ENCODE measurements at places on chromosomes 2 and 18.

GRCh38 chr2:61670591-61671501 is 132.7 kb upstream of the XPO1 start:
- H3K4me1 ChIP-seq, result peaks cover 24% of the 10 kb centered on the region
- peaks cover 12% of the 10 kb centered on the region for H3K36me3 ChIP-seq
- peak overlapping the region; percentile 96 for H3K27ac ChIP-seq
- H3K27me3 ChIP-seq, result peaks cover 3% of the 10 kb centered on the region
- H3K4me3 ChIP-seq, result peak overlapping the region; percentile 85
- DNase-seq, result peak; percentile 36

DNA sequence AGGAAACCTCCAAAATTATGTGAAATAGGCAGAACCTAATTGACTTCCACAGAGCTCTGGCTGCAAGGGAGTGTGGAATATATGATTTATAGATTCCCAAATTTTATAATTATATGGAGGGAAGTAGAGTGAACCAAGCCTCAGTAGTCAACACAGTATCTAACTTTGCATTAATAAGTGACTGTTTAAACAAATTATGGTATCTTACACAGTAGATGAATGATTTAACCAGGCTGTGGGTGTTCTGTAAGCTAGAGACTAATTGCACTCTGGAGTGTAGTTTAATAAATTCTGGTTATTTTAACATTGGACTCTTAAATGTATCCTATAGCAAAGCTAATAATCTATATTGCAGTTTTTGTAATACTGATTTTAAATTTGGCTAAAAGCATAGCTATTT is 183.5 kb downstream of the KIAA1328 start:
- H3K27me3 ChIP-seq, result no peaks in the 10 kb centered on the region
- DNase-seq, result no peak
- H3K4me1 ChIP-seq, result no peaks in the 10 kb centered on the region
- no peak overlapping the region for H3K27ac ChIP-seq

- H3K4me3 ChIP-seq, result no peak overlapping the region
- DNase-seq, result no peak
- H3K4me1 ChIP-seq, result no peaks in the 10 kb centered on the region
- no peaks in the 10 kb centered on the region for H3K27me3 ChIP-seq
- no peak overlapping the region for H3K27ac ChIP-seq
Observed at GRCh38 chr2:194494401-194494800, 1162.6 kb upstream of the SLC39A10 start.

DNA sequence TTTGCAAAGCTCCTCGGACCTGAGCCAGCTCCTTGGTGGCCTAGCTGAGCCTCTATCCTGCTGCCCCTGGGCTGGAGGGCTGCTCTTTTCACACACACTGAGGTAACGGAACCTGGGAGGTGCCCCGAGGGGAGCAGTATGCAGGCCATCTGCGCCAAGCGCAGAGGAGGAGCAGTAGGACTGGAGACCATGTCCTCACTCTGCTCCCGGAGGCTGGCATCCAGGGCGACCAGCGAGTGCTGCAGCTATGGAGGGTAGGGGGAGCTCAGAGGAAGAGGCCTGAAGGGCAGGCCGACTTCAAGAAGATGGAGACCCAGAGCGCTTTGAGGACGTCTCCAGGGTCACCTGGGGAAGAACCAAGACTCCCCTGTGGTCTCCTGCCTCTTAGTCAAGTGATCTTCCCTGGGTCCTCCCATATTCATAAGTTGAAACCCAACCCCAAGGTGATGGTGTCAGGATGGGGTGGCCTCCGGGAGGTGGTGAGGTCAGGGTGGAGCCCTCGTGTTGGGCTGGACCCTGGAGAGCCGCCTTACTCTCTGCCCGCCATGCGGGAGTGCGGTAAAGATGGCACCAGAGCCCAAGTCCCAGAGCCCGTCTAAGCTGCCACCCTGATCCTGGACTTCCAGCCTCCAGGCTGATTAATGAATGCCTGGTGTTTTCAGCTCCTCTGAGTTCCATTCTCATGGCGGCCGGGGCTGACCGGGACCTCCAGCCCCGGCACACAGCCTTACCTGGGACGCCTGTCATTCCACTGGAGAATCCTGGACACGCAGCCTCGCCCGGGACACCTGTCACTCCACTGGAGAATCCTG is 160.7 kb downstream of the NDUFA10 start:
- H3K27me3 ChIP-seq, result peaks cover 5% of the 10 kb centered on the region
- no peaks in the 10 kb centered on the region for H3K36me3 ChIP-seq
- no peak overlapping the region for H3K27ac ChIP-seq
- no peaks in the 10 kb centered on the region for H3K4me1 ChIP-seq
- no peak for DNase-seq
- no peak overlapping the region for H3K4me3 ChIP-seq

DNA sequence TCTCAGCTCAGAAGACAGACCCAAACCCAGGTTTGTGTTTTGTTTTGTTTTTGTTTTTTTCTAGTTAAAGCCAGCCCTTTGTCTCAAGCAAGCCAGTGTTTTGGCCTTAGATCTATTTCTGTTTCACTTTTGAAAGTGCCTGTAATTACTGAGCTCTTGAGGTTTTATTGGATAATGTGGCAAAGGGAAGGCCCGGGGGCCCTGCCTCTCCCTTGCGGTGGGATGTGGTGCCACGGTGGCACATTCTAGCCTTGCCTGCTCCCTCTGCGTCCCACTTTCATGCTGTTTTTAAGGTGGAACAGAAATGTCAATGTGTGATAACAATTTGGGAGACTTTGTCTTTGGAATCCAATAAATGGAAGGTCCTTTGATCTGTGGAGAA is 2.5 kb downstream of the HPCAL1 start:
- peaks cover 7% of the 10 kb centered on the region for H3K27me3 ChIP-seq
- no peaks in the 10 kb centered on the region for H3K36me3 ChIP-seq
- peak; percentile 73 for DNase-seq
- H3K4me1 ChIP-seq, result peaks cover 57% of the 10 kb centered on the region
- peak overlapping the region; percentile 95 for H3K4me3 ChIP-seq

DNA sequence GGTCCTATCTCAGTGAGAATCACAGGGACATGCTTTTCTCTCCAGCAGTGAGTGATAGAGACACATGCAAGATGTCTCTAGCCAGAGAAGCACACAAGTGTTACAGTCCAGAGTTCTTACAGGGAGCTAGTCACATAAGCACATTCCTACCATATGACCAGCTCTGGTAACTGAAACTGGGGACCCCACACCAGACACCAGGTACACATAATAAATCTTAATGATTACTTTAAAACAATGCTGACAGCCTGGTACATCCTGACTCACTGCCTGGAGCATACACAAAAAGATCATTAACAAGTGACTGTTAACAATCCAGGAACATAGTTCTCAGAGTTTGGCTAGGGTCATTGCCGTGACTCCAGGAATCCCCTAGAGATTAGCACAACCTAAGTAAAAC is 53.6 kb downstream of the GALNT1 start:
- H3K27me3 ChIP-seq, result no peaks in the 10 kb centered on the region
- H3K4me1 ChIP-seq, result peaks cover 9% of the 10 kb centered on the region
- H3K36me3 ChIP-seq, result no peaks in the 10 kb centered on the region
- H3K4me3 ChIP-seq, result no peak overlapping the region
- DNase-seq, result no peak

GRCh38 chr2:179518830-179519229 is 254.2 kb upstream of the SESTD1 start:
- peaks cover 6% of the 10 kb centered on the region for H3K27me3 ChIP-seq
- no peak overlapping the region for H3K27ac ChIP-seq
- H3K36me3 ChIP-seq, result no peaks in the 10 kb centered on the region
- no peak overlapping the region for H3K4me3 ChIP-seq
- no peaks in the 10 kb centered on the region for H3K4me1 ChIP-seq

- no peaks in the 10 kb centered on the region for H3K27me3 ChIP-seq
- H3K4me1 ChIP-seq, result peaks cover 30% of the 10 kb centered on the region
- no peak for DNase-seq
- no peak overlapping the region for H3K4me3 ChIP-seq
- peaks cover 40% of the 10 kb centered on the region for H3K36me3 ChIP-seq
Observed at GRCh38 chr2:113940891-113941290, 51.0 kb downstream of the ACTR3 start.
